Activated naive CD8-positive, alpha-beta T cell treated with anti-CD3 and anti-CD28 coated beads for 36 hours (primary cell): ENCODE measurements at places on chromosomes 7 and 10.

- DNase-seq: no peak
These were observed 2.0 kb downstream of the SOSTDC1 start for GRCh38 chr7:16463520-16463919.

- peak; percentile 53 for DNase-seq
These were observed 1.7 kb upstream of the TNKS2 start for GRCh38 chr10:91796331-91797047.

DNA sequence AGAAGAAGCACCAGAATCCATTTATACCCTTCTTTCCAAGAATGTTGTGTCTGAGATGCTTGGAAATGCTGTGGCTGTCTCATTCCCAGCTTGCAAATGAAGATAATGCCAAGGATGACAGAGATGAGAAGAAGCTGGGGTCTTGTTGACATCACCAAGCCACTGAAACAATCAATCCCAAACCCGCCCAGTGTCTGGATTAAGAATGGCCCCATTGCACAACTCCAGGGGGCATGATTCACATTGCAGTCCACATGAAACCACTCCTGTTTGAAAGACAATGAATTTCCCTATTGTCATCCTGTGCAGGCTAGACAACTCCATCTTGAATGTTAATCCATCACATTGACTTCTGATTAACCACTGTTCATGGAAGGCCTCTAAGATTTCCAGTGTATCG, 28.6 kb downstream of the SORBS1 start:
- DNase-seq: no peak

- no peak for DNase-seq
These were observed 11.5 kb downstream of the RGS10 start for GRCh38 chr10:119531067-119531466.

DNA sequence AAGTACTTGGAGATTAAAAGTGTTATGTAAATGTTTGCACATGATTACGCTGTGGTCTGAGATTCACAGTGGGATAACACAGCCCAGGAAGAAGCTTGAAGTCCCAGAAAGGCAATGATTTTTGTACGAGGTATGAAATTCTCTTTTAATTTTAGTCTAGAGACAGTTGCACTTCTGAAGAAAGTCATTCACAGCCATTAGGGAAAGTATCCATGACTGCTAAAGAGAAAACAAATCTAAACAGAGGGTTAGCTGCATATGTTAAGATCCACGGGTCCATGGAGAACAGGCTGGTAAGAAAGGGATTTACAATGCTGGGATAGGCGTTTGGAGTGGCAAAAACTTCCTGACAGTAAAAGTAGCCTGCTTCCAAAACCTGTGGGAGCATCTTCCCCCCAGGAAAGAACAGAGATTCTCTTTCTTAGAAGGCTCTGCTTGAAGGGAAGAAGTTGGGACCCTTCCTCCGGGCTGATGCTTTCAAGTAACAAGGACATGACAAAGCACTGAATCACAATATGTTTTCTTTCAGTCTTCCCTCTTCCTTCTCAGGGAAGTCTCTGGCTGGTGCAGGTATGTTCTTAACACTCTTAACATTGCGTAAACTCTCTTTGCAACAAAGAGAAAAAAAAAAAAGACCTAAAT, 220.8 kb upstream of the CELF2 start:
- DNase-seq: no peak

GRCh38 chr7:73866446-73866767, 5.4 kb downstream of the TMEM270 start:
- no peak for DNase-seq

DNA sequence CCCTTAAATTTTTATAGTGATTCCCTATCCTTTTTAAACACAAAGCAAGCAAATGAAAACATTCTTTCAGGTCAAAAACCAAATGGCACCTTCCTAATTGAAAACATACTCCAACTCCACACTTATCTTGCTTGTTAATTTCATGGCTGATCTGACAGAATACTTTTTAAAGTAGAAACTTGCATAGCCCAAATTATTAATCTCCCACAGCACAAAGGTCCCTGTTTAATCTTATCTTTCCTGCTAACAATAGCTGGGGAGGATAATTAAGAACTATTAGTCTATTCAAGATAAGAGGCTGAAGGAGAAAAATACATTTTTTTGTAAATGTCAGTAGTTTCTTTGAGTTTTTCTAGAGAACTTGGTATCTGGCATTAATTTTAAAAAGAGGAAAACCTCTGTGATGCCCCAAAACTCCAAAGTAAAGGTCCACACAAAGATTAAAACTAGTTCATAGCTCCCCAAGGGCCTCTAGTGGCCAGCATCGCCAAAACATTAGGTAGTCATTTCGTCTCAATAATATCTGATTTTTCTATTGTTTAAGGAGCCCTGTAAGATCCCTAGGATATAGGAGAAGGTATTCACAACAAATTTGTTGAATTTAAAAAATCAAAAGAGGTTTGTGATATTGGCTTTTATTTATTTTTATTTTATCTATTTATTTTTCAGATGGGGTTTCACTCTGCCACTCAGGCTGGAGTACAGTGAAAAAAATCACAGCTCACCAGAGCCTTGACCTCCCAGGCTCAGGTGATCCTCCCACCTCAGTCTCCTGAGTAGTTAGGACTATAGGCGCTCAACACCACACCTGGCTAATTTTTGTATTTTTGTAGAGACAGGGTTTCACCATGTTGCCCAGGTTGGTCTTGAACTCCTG, 14.7 kb downstream of the CDNF start:
- DNase-seq: peak; percentile 20
